ENCODE measurements at places on chromosomes 7 and 10. TPM values are rescaled to one million over a fixed set of nuclear protein-coding genes. Genes with fewer than 3 reads are reported as not detected.

The RBP3 gene
- total RNA-seq = not detected

The NRG3 gene
- total RNA-seq = not detected

The ZPBP gene
- total RNA-seq = not detected

The PIK3AP1 gene
- total RNA-seq = not detected

The LRRC17 gene
- 48.2 TPM for total RNA-seq

The FOXI2 gene
- not detected for total RNA-seq

The ZNF107 gene
- 3.5 TPM for total RNA-seq

The DYNC1I1 gene
- total RNA-seq = 0.08 TPM

DNA sequence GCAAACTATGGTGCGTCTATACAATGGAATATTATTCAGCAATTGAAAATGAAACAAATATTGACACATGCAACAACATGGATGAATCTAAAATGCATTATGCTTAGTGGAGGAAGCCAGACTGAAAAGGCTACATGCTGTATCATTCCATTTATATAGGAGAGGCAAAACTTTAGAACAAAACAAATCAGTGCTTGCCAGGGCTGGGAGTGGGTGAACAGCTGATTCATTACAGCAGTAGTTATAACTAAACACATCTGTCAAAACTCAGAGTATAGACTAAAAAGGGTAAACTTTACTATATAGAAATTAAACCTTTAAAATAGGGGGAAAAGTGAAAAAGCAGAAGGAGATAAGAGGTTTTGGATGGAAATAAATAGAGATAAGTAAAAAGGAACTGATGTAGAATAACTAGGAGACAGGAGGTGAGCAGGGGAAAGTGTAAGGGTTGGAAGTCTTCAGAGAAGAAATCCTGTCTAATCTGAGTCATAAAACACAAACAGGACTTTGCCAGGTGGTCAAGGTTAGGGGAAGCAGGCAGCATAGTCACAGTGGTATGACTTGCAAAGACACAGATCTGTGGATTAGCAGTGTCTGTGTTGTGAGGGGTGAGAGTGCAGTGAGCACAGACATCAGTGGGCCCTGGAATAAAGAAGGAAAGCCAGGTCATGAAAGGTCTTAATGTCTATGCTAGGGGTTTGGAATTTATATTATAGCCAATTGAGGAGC is 349.8 kb downstream of the PHTF2 start:
- no peak for DNase-seq
- H3K4me1 ChIP-seq = peaks cover 53% of the 10 kb centered on the region
- no peaks in the 10 kb centered on the region for H3K36me3 ChIP-seq
- H3K27me3 ChIP-seq = no peaks in the 10 kb centered on the region
- no peak overlapping the region for H3K4me3 ChIP-seq
- H3K27ac ChIP-seq = peak overlapping the region; percentile 14

- H3K27me3 ChIP-seq = peaks cover 4% of the 10 kb centered on the region
- no peak for DNase-seq
- H3K4me1 ChIP-seq = no peaks in the 10 kb centered on the region
- no peak overlapping the region for H3K27ac ChIP-seq
- H3K36me3 ChIP-seq = peaks cover 12% of the 10 kb centered on the region
- no peak overlapping the region for H3K4me3 ChIP-seq
These were observed 120.0 kb upstream of the TCERG1L start for GRCh38 chr10:131431533-131431932.

DNA sequence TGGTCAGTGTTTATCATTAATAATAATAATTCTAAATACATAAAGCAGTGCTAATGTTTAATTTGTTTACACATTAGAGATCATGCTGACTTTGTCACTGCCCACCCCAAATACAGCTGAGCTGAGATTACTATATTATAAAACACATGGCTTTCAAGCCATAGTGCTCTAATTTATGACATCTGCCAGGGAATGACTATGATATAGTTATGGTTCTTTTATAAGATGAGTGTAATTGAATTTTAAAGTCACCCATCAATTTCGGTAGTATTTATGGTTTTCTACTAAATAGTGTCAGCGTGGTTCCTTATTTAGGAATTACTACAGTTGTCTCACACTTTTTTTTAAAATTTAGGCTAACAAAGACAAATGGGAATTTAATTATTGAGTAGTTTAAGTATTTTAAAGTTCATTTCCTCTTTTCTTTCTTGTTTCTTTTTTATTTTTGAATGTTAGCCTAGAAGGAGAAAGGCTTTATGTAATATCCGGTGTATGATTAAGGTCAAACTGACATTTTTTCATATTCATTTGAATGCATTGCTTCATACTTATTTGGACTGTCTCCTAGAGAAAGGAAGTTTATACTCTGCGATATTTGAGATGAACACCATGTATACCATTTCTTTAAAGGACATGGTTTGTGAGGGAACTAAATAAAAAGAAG is 3.9 kb downstream of the CDK14 start:
- peak overlapping the region; percentile 46 for H3K27ac ChIP-seq
- DNase-seq = no peak
- H3K36me3 ChIP-seq = 0 out of 2 replicates have a peak, but pooled peaks cover 3% of the 10 kb centered on the region
- H3K27me3 ChIP-seq = peaks cover 1% of the 10 kb centered on the region
- peak overlapping the region; percentile 36 for H3K4me3 ChIP-seq

DNA sequence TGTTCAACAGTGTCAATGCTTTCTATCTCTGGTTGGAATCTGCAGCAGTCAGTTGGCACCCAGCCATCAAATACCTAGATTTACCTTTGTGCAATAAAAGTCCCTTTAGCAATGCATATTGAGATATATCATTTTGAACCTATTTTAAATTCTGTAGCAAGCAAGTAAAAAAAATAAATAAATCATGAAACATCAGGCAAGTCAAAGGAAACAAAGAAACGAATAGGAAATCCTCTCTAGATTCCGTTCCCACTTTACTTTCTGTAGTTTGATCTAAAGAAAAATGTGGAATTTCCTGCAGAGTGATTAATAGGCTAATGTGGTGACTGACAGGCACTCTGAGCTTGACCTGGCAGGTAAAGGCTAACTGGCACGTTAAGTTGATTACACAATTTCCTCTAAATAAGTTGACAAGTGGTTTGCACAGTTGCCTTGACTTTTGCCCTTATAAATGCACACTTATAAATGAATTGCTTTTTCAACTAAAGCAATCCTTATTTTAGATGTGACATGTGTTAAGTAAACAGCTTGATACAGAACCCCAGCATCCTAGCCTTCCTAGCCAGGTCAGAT is 208.1 kb upstream of the TCF7L2 start:
- H3K36me3 ChIP-seq = peaks cover 12% of the 10 kb centered on the region
- H3K4me3 ChIP-seq = no peak overlapping the region

DNA sequence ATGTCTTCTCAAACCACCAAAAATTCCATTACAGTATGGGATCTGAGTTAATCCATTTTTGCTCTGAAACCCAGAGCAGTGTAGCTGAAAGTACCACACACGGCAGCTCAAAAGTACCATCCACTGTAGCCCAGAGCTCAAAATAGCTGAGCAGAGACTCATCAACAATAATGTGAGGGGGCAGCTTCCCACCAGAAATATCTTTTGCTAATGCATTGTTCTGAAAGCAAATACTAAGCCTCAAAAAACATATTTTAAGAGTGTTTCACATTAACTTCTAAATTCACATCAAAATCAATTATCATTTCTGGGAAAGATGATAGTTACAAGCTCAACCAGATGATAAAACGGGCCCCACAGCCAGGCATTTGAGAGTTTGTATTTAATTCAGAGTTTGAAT is 73.7 kb downstream of the ABLIM1 start:
- no peak overlapping the region for H3K27ac ChIP-seq
- DNase-seq = peak; percentile 41
- H3K4me1 ChIP-seq = peaks cover 18% of the 10 kb centered on the region

DNA sequence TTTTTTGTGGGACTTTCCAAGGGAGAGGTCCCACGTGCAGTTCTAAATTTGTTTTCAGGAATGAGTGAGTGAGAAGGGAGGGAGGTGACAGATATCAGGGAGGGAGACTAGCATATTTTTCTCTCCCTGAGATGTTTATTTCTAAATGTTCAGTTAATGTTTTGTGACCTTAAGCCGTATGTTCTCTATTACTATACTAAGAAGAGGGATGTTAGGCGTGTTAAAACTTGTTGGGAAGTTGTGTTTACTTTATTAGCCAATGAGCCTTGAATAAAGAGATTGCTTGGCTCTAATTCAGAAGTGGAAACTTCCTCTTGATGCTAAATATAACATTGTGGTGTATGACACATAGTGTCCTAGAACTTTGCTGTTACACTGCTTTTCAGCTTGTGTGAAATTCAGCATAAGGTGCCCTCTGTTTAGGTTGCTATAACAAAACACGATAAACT is 37.3 kb downstream of the DNAH11 start:
- DNase-seq = peak; percentile 66
- H3K4me3 ChIP-seq = peak overlapping the region; percentile 53
- peaks cover 4% of the 10 kb centered on the region for H3K27me3 ChIP-seq

DNA sequence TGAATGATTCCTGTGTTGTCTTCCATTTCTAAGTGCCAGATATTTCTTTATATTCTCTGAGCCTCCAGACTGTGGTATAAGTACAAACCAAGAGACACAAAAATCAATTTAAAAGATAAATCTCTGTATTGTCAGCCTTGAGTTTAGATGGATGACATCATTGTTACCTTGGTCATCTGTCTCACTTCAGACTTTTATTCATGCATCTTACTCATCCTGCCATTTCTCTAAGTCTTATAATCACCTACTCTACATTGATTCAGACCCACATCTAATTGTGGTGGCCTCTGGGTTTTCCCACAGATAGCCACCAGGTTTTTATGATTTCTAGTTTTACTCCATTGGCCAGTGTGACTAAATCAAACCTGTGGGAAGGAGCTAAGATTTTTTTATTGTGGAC is 26.8 kb upstream of the HDAC9 start:
- H3K36me3 ChIP-seq = no peaks in the 10 kb centered on the region
- H3K27ac ChIP-seq = no peak overlapping the region
- H3K27me3 ChIP-seq = no peaks in the 10 kb centered on the region
- H3K4me1 ChIP-seq = peaks cover 12% of the 10 kb centered on the region
- no peak overlapping the region for H3K4me3 ChIP-seq

All from HFFc6 (cell line).